ENCODE measurements at places on chromosomes 7 and 10.

- no peak for DNase-seq
- no peaks in the 10 kb centered on the region for H3K36me3 ChIP-seq
- no peaks in the 10 kb centered on the region for H3K4me1 ChIP-seq
- no peaks in the 10 kb centered on the region for H3K27me3 ChIP-seq
Measured at GRCh38 chr7:77205706-77206105, 6.1 kb upstream of the FGL2 start.

- H3K4me1 ChIP-seq = no peaks in the 10 kb centered on the region
- no peak for DNase-seq
- H3K27ac ChIP-seq = no peak overlapping the region
- no peak overlapping the region for H3K4me3 ChIP-seq
- no peaks in the 10 kb centered on the region for H3K36me3 ChIP-seq
Measured at GRCh38 chr10:3734111-3734510, 50.9 kb downstream of the KLF6 start.

GRCh38 chr10:71974489-71975021 lies 10.4 kb downstream of the CHST3 start:
- H3K36me3 ChIP-seq = no peaks in the 10 kb centered on the region
- H3K4me1 ChIP-seq = peaks cover 93% of the 10 kb centered on the region
- no peak overlapping the region for H3K4me3 ChIP-seq
- H3K27ac ChIP-seq = peak overlapping the region; percentile 58

DNA sequence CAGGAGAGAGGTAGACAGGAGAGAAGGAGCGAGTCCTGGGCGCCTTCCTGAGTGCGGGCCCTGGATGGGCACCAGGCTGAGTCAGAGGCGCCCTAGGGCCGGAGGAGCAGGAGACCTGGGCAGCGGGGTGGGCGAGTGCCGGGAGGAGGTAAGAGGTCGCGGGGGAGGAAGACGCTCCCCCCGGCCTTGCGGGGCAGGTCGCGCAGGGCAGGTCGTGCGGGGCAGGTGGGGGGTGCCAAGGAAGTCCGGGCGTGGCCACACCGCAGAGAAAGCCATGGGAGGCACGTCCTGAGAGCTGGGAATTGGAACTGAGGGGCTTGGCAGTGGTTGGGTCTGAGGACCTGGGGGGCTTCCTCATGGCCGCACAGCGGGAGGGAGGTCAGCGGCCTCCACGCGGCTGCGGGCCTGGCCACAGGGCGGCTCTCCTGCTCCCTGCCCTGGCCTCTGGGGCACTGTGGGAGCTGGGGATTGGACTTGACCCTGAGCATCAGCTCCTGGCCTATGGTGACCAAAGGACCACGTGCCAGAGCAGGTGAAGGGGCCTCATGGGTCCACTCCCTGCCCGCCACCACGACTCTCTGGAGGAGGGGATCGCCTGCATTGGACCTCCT lies 935 bp downstream of the MMP21 start:
- no peaks in the 10 kb centered on the region for H3K27me3 ChIP-seq
- H3K4me1 ChIP-seq = no peaks in the 10 kb centered on the region
- H3K4me3 ChIP-seq = no peak overlapping the region
- no peak for DNase-seq
- H3K36me3 ChIP-seq = no peaks in the 10 kb centered on the region
- no peak overlapping the region for H3K27ac ChIP-seq

- H3K36me3 ChIP-seq = no peaks in the 10 kb centered on the region
- no peak for DNase-seq
- H3K4me1 ChIP-seq = peaks cover 10% of the 10 kb centered on the region
- H3K27me3 ChIP-seq = no peaks in the 10 kb centered on the region
- peak overlapping the region; percentile 54 for H3K27ac ChIP-seq
- H3K4me3 ChIP-seq = no peak overlapping the region
Measured at GRCh38 chr10:97583476-97583875, 713 bp upstream of the HOGA1 start.

GRCh38 chr10:24261627-24262026 lies 52.7 kb downstream of the KIAA1217 start:
- peaks cover 17% of the 10 kb centered on the region for H3K4me1 ChIP-seq
- DNase-seq = no peak
- no peak overlapping the region for H3K4me3 ChIP-seq
- no peaks in the 10 kb centered on the region for H3K27me3 ChIP-seq
- H3K27ac ChIP-seq = no peak overlapping the region

- no peak for DNase-seq
- H3K4me3 ChIP-seq = no peak overlapping the region
- peaks cover 19% of the 10 kb centered on the region for H3K27me3 ChIP-seq
- H3K27ac ChIP-seq = no peak overlapping the region
Measured at GRCh38 chr10:132834311-132834761, 48.4 kb upstream of the NKX6-2 start.

GRCh38 chr7:107946881-107947280 lies 55.9 kb downstream of the DLD start:
- peak overlapping the region; percentile 11 for H3K27ac ChIP-seq
- no peaks in the 10 kb centered on the region for H3K27me3 ChIP-seq
- H3K36me3 ChIP-seq = no peaks in the 10 kb centered on the region
- H3K4me1 ChIP-seq = peaks cover 21% of the 10 kb centered on the region
- DNase-seq = no peak

- no peaks in the 10 kb centered on the region for H3K4me1 ChIP-seq
- no peak overlapping the region for H3K4me3 ChIP-seq
- H3K27me3 ChIP-seq = no peaks in the 10 kb centered on the region
- no peaks in the 10 kb centered on the region for H3K36me3 ChIP-seq
Measured at GRCh38 chr7:10343108-10343507, 630.6 kb upstream of the PHF14 start.

- no peak overlapping the region for H3K4me3 ChIP-seq
- no peaks in the 10 kb centered on the region for H3K36me3 ChIP-seq
- H3K27ac ChIP-seq = no peak overlapping the region
- no peak for DNase-seq
Measured at GRCh38 chr7:33547880-33548279, 357.5 kb upstream of the BMPER start.

DNA sequence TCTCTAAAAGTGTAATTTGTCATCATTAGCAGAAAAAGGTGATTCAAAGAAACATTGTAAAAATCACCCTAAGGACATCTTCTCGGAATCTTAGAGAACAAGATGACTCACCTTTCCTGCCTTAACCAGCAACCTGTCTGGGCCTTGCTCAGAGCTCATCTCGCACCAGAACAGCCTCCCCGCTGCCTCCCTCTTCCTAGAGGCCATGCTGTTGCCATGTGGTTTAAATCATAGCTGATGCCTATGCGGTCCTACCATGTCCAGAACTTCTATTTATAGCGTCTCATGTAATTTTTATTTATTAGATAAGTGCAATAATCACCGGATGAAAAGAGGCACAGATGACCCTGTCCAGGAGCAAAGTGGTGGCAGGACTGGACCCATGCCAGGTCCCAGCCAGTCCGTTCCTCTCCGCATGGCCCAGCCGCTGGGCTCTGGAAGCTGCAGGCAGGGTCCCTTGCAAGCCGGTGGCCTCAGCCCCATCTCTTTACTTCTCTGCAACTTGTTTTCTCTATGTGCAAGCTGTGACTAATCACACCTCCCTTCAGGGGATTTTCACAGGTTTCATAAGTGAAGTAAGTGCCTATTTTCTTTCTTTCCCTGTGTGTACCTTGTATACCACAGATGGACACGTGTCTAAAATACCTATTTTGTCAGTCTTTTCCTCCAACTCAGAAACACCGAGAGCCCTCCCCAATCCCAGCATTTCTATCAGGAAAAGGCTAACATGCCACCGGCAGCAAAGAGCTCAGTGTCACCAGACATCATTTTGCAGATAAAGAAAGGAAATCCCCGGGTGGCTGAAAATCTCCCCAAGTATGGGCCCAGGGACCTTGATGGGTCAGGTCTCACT lies 27.1 kb downstream of the KLF6 start:
- peak overlapping the region; percentile 29 for H3K27ac ChIP-seq
- no peaks in the 10 kb centered on the region for H3K36me3 ChIP-seq
- no peaks in the 10 kb centered on the region for H3K27me3 ChIP-seq
- no peak for DNase-seq
- H3K4me1 ChIP-seq = no peaks in the 10 kb centered on the region

DNA sequence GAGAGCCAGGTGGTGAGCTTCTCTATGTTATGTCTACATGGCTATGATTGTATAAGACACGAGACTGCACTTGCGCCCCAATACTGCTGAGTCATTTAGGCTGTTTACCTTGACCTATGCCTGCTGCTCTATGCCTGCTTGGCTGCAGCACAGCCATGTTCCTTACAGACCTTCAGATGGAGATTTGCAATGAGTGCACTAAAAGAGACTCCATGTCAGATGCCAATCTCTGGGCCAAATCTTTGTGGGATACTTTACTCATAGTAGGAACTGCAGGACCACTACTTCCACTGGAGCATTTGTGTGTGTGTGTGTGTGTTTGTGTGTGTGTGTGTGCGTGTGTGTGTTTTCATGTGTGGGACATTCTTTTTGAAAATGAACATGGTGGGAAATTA lies 50.0 kb upstream of the KMT2E start:
- DNase-seq = no peak
- no peaks in the 10 kb centered on the region for H3K27me3 ChIP-seq
- no peaks in the 10 kb centered on the region for H3K4me1 ChIP-seq
- H3K27ac ChIP-seq = peak overlapping the region; percentile 26
- no peaks in the 10 kb centered on the region for H3K36me3 ChIP-seq

DNA sequence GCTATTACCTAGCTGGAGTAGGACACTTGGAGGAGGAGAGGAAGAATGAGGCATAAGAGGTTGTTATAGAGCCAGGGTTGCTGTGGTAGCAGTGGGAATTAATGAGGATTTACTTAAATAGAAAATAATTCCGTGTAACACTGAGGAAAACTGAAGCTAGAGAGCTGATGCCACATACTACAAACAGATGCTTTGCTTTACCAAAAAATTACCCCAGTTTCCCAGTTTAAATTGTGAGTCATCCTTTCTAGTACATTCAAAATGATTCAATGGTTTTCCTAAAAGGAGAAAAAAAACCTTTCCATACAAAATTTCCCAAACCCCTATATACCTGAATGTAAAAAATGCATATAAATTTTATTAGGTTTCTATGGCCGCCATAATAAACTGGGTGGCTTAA lies 58.3 kb downstream of the ZNF518A start:
- H3K4me3 ChIP-seq = no peak overlapping the region
- no peak overlapping the region for H3K27ac ChIP-seq
- no peak for DNase-seq
- no peaks in the 10 kb centered on the region for H3K36me3 ChIP-seq
- no peaks in the 10 kb centered on the region for H3K27me3 ChIP-seq

- DNase-seq = no peak
- no peaks in the 10 kb centered on the region for H3K36me3 ChIP-seq
- no peaks in the 10 kb centered on the region for H3K27me3 ChIP-seq
- no peak overlapping the region for H3K4me3 ChIP-seq
Measured at GRCh38 chr7:111853201-111853990, 291.1 kb upstream of the IMMP2L start.

DNA sequence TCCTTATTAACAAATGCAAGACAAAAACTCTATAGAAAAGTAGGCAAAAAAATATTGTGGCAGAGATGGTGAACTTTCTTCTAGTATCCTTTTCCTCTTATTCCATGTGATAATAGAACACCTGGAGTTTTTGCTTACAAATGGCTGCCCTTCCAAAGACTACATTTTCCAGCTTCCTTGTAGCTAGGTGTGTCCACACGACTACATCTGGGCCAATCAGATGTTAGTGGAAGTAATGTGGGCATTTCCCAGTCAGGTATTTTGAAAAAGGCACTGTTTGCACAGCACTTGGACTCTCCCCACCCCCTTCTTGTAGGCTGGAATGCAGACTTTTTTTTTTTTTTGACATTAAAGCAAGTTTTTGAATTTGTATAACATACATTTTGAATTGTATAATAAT lies 105.5 kb upstream of the TBX20 start:
- no peaks in the 10 kb centered on the region for H3K4me1 ChIP-seq
- no peak for DNase-seq
- no peaks in the 10 kb centered on the region for H3K27me3 ChIP-seq
- H3K27ac ChIP-seq = no peak overlapping the region
- H3K36me3 ChIP-seq = no peaks in the 10 kb centered on the region
- no peak overlapping the region for H3K4me3 ChIP-seq

GRCh38 chr10:51342381-51342780 lies 268.1 kb downstream of the PRKG1 start:
- no peak overlapping the region for H3K4me3 ChIP-seq
- H3K36me3 ChIP-seq = no peaks in the 10 kb centered on the region
- H3K4me1 ChIP-seq = peaks cover 10% of the 10 kb centered on the region
- no peaks in the 10 kb centered on the region for H3K27me3 ChIP-seq

- DNase-seq = no peak
- no peaks in the 10 kb centered on the region for H3K4me1 ChIP-seq
- no peak overlapping the region for H3K27ac ChIP-seq
- H3K27me3 ChIP-seq = peaks cover 33% of the 10 kb centered on the region
- no peaks in the 10 kb centered on the region for H3K36me3 ChIP-seq
Measured at GRCh38 chr10:99551158-99551557, 18.4 kb downstream of the NKX2-3 start.

DNA sequence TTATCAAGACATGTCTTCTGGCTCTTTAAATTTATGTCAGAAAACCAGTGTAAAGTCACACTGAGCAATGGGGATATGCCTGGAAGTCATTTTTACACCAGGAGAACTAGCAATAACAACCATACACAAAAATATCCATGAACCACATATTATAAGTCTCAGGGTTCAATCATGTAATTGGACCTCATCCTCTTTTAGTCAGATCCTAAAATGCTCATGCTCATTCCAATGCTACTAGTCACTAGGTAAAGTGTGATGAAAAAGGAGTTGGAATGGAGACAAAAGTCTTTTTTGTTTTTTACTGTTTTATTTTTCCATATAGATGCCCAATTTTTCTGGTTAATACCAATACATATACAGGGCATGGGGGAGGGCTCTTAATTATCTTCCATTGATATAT lies 306.1 kb downstream of the DGKB start:
- H3K36me3 ChIP-seq = no peaks in the 10 kb centered on the region
- no peaks in the 10 kb centered on the region for H3K27me3 ChIP-seq
- DNase-seq = no peak
- no peak overlapping the region for H3K4me3 ChIP-seq
- no peak overlapping the region for H3K27ac ChIP-seq

DNA sequence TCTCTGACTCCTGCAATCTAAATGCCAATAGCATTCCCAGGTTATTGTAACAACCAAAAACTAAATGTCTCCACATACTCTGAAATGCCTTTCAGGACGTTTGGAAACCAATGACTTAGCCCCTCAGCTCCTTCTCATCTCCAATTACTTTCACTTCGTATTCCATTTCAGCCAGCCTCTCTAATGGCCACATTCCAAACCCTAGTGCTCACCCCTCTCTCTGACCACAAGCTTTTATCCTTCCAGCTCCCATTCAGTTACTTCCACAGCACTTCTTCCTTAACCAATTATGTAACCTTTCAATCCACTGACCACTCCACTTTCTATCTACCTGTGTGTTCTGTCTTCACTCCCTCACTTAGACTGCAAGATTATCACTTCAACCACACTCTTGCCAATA lies 4.3 kb downstream of the NOC3L start:
- H3K4me3 ChIP-seq = no peak overlapping the region
- H3K27ac ChIP-seq = no peak overlapping the region
- no peaks in the 10 kb centered on the region for H3K27me3 ChIP-seq
- H3K36me3 ChIP-seq = peaks cover 33% of the 10 kb centered on the region
